CD8-positive, alpha-beta T cell (primary cell): ENCODE measurements at places on chromosomes 3 and 15. TPM values are rescaled to one million over a fixed set of nuclear protein-coding genes. Genes with fewer than 3 reads are reported as not detected.

- DNase-seq: no peak
Observed at GRCh38 chr3:179760944-179761343, 108.1 kb downstream of the USP13 start.

DNA sequence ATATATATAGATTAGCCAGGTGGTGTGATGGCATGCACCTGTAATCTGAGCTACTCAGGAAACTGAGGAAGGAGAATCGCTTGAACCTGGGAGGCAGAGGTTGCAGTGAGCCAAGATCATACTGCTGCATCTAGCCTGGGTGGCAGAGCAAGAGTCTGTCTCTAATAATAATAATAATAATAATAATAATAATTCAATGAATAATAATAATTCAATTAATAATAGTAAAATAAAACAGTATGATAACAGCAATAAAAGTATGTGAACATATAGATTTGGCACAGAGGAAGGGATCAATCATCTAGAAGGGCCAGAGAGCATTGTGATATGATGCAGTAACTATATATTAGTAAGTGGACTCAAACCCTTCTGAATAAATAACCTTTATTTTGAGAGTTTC, 314.5 kb upstream of the COL8A1 start:
- no peak for DNase-seq

DNA sequence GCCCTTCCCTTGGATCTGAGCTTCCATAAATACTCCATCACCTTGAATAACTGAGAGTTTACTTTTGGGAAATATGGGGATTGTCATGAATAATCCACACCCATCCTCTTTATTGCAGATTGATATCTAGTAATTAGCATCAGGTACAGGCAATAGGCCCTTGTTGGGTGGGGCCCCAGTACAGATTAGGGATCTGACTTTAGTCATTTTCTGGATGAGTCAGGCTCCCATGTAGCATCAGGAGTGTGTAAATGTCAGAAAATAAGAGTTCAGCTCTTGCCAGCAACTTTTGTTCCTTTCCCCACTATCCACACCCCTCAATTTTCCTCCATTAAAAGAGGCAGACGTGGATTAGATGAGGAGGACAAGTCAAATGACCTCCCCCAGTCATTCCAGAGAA, 17.7 kb upstream of the SNRK start:
- no peak for DNase-seq

DNA sequence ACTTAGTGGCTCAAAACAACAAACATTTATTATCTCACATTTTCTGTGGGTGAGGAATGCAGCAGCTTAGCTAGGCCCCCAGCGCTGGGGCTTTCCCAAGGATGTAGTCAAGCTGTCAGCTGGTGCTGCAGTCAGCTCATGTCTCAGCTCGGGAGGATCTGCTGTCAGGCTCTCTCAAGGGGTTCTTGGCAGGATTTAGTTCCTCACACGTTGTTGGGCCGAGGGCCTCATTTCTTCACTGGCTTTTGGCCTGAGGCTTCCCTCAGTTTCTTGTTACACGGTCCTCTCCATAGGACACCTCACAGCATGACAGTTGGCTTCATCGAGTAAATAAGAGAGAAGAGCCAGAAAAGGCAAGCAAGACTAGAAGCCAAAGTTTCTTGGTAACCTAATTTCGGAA, 13.7 kb upstream of the U2SURP start:
- DNase-seq: no peak

GOLGA8G gene
- total RNA-seq: not detected
